Right ventricle myocardium superior (tissue), 1 donor: ENCODE measurements at places on chromosomes 13 and 19. TPM values are rescaled to one million over a fixed set of nuclear protein-coding genes. Genes with fewer than 3 reads are reported as not detected.

DNA sequence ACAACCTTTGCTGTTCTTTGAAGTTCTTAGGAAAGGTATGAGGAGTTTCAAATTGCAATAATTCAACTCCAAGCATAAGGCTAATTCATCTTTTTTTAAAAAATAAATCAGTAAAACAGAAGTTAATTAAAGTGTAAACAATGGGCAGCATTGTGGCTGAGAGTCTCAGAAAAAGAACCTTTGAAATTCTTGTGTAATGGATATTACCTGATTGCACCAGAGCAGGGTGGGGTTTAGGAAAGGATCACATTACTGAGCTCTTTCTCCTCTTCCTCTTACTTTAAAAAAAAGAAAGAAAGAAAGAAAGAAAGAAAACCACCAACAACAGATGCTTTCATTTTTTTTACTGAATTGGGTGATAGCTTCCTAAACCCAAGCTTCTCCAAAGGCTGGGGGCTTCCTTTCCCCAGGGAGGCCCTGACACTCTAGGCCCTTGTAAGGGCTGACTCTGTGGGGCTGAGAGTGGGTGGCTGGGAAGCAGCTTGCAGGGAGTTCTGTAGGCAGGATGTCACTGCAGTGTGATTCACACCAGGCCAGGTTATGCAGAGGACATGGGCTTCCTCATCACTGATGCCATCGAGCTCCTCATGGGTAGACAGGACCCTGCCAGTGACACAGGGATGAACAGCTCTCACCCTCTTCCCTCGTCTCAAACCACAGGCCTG is 564.5 kb downstream of the FGF9 start:
- DNase-seq: no peak

GRCh38 chr19:55304279-55304978 is 20.6 kb downstream of the BRSK1 start:
- no peak for DNase-seq

DNA sequence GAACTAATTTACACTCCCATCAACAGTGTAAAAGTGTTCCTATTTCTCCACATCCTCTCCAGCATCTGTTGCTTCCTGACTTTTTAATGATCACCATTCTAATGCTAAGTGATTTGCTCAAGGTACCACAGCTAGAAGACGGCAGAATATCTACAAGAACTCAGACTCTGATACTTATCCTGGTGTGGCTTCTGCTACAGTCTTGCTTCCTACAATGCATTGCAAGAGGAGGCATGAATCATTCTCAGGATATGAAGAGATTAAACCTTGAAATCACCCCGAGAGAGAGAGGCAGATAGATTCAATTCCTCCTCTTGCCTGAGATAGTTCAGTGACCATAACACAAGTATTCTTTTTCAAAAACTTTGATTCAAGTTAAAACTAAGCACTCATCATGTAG is 306.4 kb downstream of the TBC1D4 start:
- DNase-seq: no peak

DNA sequence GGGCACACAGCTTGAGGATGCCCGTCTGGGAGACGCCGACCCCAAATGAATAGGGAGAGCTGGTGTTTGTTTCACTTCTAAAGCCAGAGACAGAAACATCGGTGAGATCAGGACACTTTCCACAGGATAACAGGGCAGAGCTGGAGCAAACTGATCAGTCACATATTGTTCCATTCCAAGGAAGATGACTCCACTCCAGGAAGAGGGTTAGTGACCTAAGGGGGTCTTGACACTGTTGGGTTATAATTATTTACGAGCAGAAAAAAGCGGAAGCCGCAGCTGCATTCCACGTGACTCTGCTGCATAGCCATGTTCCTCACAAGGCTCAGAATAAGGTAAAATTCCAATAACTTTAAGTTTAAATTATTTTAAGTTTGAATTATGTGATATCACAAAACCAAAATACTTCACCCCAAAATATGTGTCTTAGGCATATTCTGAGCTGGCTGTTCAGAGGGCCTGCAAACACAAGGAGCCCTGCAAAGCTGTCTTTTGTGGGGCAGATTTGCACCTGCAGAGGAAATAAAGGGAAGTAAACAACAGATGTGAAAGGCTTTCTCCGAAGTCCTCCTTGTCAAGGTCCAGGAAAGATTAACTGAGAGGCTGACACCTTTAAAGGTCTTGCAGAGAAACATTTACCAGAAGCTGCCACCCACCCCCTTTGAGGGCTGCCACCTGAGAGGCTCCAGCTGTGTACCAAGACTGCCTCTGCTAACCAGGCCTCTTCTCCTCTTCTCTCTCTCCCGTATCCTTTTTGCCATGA is 819.2 kb downstream of the UQCRFS1 start:
- no peak for DNase-seq

DNA sequence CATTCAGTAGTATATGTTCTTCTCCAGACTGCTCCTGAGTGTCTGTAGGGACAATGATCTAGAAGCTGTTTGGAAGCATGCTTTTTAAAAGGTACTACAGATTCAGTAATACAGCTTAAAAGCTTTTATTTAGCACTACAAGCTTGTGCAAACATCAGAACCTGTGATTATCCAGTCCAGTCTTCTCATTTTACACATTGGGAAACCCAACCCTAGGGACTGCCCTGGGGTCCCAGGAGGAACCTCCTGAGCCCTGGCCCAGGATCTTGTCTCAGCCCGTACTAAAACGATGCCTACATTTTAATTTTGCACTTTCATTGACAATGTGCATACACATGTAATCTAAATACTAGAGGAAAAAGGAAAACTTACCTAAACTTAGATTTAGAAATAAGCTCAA is 12.5 kb downstream of the DOCK9 start:
- DNase-seq: no peak

DNA sequence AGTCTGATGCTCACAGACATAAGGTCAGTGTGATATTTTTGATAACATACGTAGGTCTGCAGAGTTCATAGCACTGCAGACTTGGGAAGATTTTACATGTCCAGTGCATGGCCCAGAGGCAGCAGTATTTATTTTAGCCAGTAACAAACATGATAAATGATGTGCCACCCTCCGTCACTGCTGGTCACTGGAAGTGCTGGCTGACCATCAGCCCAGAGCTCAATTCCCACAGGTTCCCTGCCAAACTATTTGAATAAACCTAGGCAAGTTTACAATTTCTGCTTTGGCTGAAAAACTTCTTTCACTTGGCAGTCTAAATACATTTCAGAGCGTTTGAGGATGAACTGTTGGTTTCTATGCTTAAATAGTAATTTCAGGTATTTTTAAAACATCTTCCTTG is 135.5 kb upstream of the EDNRB start:
- no peak for DNase-seq

DNA sequence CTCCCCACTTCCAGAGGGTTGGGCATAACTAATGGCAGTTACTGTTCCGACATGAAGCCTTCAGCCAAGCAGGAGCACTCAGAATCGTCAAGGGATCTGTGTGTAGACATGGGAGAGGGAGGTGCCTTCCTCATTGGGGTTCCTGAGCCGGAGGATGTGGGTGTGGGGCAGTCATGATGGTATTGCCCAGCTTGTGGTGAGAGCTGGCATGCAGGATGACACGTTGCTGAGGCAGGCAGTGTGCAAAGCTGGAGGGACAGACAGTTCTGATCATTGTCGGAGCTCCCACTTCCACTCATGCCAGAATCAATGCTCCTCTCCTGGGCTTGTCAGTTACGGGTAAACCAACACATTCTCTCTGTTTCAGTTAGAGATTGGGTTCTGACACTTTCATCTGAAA is 83.9 kb upstream of the TSC22D1 start:
- DNase-seq: no peak

DNA sequence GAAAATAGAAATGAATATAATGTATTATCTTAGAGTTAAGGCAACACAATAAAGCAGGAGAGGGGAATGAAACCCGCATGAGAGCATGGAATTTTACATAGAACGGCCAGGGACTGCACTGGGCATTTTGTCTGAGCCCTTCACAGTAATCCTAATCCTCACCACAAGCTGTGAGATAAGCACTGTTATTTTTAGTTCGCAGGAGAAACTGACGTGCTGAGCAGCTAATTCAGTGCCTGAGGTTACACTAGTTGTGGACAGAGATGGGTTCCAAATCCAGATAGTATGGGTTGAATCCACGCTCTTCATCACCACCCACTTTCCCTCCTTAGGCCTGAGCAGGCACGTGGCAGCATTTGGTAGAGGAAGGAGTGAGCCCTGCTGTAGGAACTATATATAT is 24.8 kb upstream of the ZNF527 start:
- DNase-seq: no peak

GRCh38 chr13:24244802-24245201 is 64.6 kb upstream of the C1QTNF9 start:
- no peak for DNase-seq

- DNase-seq: peak; percentile 66
These were observed 599 bp upstream of the ARHGEF7 start for GRCh38 chr13:111114362-111115060.

- DNase-seq: no peak
These were observed 45.3 kb downstream of the CDK8 start for GRCh38 chr13:26299168-26299750.

DNA sequence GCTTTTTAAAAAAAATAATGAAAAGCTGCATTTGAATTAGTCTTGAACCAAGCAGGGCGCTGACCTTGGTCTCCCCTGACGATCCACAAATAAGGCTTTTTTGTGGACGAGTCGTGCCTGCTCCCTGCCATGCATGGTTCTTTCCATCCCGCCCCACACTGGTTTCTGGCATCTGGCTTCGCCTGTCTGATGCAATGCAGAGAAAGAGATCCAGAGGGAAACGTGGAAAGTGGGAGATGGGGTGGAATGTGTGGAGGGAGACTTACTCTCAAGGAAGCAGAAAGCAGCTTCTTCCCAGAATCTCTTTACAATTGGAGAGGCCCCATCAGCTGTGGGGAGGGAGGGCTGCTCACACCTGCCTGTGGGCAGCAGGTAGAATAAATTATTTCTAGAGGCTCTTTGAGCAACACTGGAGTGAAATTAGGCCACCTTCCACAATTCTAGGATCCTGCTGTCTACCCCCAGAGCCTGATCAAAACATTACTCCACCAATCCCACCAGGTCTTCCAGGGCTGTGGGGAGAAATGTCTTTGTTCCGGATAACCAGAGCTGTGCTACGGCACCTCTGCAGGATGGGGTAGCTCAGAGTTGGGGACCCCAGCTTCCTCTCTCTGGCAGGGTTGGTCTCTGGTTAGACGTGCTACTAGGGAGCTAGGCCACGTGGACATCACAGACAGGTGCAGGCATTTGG is 183.5 kb downstream of the UQCRFS1 start:
- no peak for DNase-seq

DNA sequence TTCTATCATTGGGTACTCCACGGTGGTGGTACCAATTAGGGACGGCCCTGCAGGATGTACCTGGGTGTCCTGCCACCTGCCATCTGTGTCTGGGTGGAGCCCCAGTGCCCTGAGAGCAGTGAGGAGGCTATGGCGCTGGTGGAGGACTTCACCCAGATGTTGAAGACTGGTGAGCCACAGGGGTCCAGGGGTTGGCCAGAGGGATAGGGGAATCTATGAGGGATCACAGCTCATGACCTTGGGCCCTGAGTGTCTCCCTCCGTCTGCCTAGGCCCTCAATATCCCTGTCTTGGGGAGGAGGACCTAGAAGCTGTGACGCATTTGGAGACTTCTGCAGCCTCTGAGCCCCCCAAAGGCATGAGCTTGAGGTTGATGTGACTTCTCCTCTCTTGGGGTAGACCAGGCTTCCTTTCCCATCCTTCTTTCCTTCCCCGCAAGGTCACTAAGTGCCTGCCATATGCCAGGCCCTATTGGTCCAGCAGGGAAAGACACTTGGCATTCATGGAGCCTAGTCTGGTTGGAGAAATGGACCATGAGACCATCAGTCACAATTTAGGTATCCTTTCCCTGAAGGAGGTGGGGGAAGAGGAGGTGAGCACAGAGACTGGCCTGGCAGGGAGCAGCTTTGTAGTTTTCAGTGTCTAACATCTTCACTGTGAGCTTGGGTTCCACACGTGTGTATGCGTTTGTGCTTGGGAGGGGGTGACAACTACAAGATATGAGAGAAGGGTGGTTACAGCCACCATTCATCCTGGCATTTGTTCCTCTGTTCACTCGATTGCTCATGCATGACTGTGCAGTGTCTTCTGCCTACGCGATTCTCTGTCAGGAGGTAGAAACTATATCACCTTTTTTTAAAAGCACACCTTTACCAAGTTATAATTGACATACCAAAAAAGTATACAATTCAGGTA is 5.1 kb upstream of the MZF1 start:
- no peak for DNase-seq

DNA sequence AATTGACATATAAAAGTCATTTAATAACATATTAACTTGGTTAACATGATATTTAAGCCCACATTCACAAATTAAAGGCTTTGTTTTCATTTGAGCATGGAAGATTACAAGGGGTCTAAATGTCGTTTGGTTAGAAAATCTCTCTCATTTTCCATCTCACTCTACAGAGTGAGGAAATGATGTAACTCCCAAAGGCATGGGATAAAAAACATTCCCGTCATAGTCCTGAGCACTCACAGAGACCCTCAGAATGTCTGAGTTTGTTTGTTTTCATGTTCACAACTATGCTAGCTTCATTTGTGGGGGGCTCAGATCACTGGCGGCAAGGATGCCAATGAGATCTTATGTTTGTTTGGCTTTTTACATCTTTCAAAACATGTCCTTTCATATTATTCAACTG is 307.5 kb downstream of the TBC1D4 start:
- DNase-seq: no peak

- DNase-seq: no peak
These were observed 69.7 kb downstream of the UFM1 start for GRCh38 chr13:38419312-38419873.

DNA sequence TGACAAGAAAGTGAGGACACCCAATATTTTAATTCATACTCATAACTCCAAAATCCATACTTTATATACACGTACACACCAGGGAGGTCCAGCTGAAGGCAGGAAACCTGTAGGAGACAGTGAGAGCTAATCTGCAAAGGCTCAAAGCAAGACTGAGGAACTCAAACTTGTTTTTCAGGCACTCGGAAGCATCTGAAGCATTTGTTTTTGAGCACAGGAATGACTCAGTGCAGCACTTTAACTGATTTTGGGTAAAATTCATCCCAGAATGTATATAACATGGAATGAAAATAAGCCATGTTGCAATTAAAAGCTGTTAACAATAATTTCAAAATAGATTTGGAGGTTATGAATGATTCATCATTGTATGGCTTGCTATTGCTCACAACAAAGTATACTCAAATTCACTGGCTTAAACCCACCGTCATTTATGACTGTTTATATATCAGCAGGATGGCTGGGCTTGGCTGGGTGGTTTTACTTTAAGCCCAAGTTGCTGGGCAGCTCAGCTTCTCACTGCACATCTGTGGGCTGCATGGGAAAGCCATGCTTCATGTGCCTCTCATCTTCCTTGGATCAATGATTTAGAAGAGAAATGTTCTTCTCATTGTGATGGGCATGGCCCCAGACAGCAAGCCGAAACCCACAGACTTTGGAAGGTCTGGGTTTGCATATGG is 177.0 kb downstream of the RFC3 start:
- DNase-seq: no peak

The SMAD9 gene
- total RNA-seq: 2.6 TPM

The FCGBP gene
- 8.0 TPM for total RNA-seq

The KLK6 gene
- not detected for total RNA-seq

The ATP7B gene
- total RNA-seq: 3.6 TPM

The ZNF43 gene
- total RNA-seq: 4.5 TPM

The ZNF682 gene
- 6.3 TPM for total RNA-seq

The SHISA7 gene
- total RNA-seq: not detected

The AKT2 gene
- total RNA-seq: 126 TPM
